NCI-H526 treated with DMSO at 0.1 percent for 48 hours (cell line): ENCODE measurements at places on chromosomes 4 and X.

DNA sequence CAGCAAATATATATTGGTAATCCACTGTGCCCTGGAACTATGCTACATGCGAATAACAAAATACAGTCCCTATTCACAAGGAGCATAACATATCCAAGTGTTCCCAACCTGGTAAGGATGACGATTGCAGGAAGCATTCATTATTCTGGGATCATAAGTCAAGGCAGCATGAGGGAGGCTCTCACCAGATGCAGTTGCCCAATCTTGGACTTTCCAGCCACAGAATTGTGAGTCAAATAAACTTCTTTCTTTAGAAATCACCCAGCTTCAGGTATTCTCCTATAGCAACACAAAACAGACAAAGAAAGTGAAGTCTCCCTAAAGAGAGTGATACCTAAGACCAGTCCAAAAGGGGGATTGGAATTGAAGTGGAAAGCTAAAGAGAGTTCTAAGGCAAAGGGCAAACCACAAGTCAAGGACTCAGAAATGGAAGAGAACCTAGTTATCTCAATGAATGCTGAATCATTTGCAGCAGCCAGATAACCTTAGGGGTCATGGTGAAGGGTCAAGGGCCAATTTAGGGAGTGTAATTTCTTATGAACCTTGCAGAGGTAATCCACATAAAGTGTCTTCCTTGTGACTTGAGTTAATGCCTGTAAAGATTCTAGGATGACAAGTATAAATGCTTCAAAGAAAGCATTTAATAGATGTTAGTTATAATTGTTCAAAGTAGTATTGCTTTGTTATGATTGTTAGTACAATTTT is 103.1 kb upstream of the PCDH7 start:
- DNase-seq = no peak

- no peak for DNase-seq
These were observed 55.1 kb downstream of the SPATA18 start for GRCh38 chr4:52106191-52106590.

DNA sequence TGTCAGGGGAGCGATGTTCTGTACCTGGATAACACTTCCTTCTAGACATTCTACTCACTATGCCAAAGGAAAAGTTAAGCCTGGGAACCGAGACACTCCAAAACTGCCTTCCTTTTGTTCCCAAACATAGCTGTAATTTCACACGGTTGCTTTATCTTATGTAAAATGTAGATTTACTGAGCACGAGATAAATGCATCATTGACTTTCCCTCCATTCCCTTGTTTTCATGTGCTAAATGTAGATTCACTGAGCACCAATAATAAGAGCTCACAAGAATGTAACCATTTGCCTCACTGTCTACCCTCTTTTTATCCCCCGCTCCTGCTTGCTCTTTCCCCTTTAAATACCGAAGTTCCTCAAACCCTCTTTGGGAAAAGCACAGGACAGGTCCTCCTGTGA is 10.7 kb upstream of the PPEF2 start:
- no peak for DNase-seq

DNA sequence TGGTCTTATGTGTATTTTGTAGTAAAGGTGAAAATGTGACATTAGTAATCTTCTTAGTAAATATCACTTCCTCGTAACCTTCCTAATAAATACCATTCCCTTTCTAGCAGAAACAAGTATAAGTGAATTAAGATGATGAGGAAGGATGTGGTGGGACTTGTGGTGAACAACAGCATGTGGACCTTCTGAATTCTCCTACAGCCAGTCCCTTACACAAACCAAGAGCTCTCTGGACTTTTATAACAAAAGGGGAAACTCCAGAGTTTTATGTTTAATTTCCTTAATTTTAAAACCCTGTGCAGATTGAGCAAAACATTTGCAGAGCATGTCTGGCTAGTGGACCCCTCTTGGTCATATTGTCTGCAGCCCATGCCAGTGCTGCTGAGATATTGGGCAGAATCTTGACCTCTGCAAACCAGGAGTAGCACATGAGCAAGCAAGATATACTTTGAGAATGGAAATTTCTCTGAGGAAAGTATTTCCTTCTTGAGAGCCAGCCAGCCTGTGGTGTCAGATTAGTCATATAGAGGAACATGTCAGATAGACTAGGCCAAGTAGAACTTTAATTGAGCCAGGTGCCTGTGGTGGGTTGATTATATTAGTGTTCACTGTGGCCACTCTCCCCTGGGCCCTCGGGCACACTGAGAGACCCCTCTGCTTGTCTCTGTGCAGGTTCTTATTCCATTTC is 328.2 kb downstream of the DKK2 start:
- DNase-seq = no peak
